ENCODE measurements at places on chromosomes 4 and X.

GRCh38 chrX:48957477-48957826 is at the start of gene OTUD5:
TSS of gene OTUD5 (minus strand) at chrX:48957607. CDS start at chrX:48957570, 37 bp downstream.
- DNase-seq, result peak; percentile 94

DNA sequence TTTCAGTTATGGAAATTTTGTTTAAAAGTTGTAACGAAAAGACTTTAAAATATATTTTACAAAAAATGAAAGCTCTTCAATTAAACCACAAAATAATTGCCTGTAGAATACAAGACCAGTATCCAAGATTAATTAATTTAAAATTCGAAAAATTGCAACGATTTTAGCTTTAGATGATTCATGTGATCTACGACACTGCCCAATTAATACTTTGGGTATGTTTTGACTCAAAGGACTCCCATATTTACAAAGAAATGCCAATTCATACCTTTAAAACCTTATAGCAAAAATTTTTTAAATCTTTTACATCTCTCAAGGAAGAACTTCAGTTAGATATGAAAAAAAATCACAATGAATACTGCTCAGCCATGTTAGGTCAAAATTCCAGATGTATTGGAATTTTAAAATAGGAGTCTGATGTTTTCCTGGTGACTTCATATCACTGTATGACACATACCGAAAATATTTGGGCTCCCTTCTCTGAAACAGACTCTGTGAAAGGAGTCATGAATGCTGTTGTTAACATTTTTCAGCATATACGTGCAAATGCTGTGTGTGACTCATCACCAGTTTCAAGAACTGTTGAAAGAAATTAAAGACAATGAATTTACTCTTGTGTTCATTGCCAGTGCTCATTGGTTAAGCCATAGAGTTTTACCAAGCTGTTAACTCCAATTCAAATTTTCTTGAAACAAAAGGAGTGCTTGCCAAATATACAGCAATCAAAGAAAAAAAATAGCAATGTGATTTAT is 13.8 kb upstream of the SMS start:
- DNase-seq, result no peak

DNA sequence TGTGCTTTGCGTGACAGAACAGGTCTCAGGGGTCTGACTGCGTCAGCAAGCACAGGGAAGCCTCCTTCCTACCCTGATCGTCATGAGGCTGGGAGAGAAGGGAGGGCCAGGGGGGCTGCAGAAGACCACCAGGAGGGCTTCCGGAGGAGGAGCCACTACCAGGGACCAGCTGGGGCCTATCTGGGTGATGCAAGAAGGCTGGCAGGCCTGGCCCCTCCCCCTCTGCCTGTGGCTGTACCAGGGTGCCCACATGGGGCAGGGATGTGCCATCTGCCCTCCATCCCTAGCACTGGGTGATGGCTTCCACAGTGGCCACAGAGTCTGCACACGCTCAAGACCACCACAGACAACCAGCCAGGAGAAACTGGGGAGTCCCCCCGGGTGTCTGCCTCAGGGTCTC is 116.4 kb upstream of the NKX1-1 start:
- no peak for DNase-seq

DNA sequence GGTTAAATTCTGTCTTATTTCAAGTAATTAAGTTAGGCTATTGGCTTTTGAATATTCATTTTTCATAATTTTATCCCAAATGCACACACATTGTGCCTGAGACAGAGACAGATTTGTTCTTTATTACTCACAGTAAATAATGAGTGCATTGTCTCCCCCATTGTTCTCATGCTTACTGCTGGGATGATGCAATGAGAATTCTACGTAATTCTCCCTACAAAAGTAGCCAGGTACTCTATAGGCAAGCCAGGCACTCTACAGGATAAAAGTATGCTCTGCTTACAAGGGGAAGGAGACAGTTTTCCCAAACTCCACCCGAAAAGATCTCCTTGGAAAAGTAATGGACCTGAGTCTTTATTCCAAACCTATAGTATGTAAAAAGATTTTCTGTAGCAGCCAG is 1890.7 kb upstream of the PCDH10 start:
- DNase-seq, result no peak

DNA sequence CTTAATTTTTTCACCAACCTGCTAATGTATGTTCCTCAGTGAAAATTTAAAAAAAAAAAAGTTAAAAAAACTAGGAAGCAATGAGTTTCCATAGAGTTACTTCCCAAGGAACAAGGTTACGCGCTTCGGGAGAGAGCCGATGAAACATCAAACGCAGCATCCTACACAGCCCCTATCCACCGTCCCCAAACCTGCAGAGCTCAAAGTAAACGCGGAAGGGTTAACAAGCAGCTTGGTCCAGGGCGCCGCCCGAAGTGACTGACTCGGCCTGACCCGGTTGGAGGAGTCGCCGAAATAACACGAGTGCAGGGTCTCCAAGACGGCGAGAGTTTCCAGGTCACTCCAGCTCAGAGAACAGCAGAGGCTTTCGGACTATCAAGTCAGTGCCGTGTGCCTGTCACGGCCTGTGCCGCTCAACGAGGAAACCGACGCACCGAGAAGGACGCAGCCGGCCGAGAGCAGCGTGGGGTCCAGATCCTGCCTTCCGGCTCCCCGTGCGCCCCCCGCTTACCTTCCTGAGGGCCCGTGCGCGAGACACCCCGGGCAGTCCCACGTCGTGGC is 512 bp downstream of the NOP14 start:
- no peak for DNase-seq

DNA sequence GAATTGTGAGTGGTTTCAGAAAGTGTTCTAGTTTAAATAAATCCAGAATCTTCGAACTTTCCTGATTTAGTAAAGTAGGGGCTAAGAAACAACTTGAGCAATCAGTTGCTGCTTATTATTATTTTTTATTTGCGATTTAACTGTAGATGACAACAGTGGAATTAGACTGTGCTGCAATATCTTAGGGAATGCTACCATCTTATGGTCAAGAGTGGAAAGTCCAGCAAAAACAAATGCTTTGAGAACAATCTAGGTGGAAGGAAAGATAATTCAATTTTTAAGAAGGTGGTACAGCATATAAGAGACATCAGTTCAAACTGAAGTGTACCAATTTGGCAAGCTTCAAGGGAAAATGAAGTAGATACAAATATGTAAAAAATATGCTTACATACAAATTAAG is 73.3 kb downstream of the CYLC1 start:
- no peak for DNase-seq

- no peak for DNase-seq
Observed at GRCh38 chrX:154032653-154033052, 13.0 kb upstream of the IRAK1 start.

GRCh38 chr4:96509039-96509741 is 669.3 kb downstream of the PDHA2 start:
- DNase-seq, result no peak

Measured in stimulated activated naive CD4-positive, alpha-beta T cell (primary cell).